ENCODE measurements at places on chromosomes 7 and 10.

DNA sequence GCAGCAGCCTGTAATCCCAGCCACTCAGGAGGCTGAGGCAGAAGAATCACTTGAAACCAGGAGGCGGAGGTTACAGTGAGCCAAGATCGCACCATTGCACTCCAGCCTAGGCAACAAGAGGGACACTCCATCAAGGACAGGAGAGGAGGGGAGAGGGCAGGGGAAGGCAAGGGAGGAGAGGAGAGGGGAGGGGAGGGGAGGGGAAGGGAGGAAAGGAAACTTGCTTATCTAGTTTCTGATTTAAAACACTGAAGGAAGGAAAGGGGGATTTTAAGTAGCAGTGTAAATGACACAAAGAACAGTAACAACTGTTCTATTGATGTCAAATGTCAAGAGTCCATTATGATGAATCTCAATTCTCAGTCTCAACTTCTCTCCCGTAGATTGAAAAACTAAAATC lies 43.7 kb downstream of the SRPK2 start:
- no peak for DNase-seq

DNA sequence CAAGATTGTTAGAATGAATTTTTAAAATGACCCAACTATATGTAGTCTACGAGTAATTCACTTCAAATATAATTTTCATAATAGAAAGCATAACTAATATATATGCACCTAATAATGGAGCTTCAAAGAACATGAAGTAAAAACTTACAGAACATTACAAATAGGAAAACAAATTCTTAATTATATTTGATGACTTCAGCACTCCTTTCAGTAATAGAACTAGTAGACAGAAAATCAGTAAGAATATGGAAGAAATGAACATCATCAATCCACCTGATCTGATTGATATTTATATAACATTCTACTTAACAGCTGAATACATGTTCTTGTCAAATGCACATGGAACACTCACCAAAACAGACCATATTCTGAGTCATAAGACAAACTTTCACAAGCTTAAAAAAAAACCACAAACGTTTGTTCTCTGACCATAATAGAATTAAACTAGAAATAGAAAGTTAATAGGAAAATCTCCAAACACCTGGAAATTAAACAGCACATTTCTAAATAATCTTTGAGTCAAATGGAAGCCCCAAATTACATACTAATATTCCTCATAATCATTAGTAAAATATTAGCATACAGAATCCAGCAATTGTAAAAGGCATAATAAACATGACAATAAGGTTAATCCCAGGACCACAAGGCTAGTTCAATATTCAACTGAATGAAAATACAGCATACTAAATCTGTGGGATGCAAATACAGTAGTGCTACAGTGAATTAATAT lies 48.0 kb downstream of the BRAF start:
- DNase-seq = no peak

DNA sequence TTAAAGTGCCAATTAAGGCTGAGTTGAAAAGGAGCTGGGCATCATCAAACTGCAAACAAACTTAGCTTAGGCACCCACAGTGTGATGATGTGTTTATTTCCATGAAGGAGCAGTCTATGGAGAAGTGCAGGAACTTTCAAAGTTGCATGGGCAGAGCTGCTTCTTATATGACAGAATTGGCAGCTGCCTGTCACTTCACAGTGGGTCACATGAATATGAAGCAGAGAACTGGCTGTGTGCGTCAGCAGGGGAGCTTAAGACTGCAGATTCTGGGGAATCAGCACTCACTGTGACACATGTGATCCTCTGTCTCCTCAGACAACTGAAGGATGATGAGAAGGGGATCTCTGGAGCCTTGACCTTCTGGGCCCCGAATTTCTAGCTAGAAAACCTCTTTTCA lies 36.6 kb downstream of the RBM28 start:
- DNase-seq = no peak

DNA sequence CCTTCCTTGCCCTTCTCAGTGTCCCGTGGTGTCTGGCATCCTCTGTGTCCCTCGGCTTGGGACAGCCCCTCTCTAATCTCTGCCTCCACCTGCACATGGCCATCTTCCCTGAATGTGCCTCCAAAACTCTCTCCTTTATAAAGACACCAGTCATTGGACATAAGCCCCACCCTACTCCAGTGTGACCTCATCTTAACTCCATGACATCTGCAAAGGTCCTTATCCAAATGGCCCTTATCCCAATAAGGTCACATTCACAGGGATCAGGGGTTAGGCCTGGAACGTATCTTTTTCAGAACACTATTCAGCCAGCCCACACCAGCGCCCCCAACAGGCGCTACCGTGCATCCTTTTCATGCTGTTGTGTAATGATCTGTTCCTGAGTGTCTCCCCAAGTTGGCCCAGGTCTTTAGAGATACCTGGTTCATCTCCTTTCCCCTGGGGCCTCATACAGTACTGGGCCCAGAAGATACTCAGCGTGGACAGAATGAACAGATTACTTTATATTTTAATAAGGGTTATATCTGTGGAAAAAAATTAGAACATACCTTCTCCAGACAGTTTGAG lies 132.6 kb upstream of the ADAM12 start:
- no peak for DNase-seq

DNA sequence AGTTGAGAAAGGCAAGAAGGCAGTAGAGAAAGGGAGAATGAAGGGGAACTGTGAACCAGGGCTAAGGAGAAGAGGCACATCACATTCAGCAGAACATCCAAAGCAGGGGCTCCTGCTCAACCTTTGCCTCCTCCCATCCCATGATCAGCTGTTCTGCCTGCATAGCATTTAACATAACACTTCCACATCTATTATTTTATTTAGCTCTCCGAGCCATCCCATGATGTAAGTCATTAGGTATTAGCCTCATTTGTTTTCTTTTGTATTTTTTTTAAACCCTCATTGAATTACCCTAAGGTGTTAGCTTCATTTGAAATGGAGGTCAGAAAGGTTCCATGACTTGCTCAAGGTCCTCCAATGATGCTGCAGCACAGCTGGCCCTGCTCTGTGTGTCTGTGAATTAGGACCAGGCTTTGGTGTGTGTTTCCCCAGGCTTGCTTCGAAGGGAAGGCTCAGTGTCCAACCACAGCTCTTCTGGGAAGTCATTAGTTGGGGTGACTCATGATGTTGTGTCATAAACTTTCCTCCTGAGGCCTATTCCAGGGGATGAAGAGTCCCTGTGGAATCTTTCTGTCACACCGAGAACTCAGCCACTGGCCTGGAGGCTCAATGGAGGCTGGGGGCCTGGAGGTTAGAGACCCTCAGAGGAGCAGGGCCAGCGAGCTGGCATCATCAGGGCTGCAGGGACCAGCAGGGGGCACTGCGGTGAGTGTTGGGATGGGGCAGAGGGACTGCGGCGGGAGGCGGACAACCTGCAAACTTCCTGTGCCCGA lies 16.5 kb downstream of the NPFFR1 start:
- no peak for DNase-seq

DNA sequence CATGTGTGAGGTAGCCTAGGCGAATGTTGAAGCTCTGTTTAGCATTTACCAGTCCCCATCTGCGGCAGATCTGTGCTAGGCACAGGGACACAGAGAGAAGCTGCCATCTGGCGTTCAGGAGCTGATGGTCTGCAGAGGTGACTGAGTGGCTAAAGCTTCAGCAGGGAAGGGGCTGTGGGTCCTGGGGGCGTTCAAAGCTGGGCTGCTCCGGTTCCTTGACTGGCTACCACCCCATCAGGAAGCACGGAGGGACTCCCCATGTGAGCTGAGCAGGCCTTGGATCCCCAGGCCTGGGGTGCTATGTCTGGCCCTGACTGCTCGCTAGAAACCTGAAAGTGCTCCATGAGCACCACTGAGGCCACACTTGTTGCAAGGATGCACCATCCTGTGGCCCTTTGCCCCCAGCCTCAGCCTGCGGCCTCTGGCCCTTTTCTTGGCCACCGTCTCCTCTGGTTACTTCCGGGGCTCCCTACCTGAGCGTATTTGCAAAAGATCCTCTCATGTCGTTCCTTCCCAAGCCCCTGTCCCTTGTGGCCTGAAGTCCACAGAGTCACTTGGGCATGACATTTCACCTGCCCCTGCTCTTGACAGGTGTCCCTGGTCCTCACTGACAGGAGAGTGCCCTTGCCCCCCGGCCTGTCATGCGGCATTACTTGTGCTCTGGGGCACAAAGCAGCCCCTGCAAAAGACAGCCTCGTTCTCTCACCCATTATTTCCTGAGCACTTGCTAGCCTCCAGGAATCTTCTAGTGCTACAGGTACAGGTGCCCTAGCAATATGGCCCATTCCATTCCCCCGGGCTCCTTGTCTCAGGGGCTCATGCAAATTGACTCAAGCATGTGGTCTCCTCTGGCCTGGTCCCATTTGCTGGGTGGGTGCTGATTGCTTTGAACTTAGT lies 108.1 kb downstream of the GLRX3 start:
- no peak for DNase-seq

DNA sequence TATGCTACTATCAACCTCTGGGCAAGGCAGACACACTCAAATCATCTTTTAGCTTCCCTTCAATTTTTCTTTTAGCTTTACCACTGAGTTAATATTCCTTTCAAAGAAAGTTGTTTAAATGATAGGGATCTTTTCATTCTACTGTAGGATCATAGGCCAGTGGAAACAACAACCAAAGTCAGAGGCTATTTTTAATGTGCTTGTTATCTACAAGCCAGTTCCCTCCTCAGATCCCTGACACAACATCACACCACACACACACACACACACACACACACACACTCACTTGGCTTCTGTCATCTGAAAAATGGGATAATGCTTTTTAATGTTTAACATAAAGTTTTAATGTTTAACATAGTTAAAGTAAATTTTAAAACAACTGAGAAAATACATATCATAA lies 106.7 kb upstream of the CAV2 start:
- DNase-seq = no peak

DNA sequence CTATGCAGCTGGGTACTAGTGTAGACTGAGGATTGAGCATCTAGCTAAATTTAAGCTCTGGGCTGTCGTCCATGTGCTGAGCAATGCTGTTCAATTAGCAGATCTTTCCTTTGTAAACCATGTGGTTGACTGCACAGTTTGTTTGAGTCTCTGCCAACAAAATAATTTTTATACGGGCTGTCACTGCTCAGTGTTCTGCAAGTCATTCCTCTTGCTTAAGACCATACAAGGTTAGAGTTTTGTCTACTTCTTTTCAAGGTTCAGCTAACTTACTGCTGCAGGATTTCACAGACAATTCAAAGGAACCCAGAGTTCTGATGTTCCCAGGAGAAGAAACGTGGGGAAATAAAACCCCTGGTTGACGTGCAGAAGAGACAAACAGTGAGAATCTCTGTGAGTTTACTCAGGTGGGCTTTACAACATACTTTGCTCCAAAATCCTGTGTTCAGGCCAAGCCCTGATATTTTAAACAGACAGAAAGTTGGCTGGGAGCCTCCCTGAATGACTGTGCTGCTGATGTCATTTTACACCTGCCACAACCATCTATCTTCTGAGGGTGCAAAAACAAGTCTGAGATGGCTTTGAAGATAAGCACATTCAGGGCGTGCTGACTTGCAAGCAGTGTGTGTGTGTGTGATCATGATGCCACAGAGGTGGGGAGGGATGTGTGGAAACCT lies 177.1 kb upstream of the SVIL start:
- DNase-seq = peak; percentile 1

DNA sequence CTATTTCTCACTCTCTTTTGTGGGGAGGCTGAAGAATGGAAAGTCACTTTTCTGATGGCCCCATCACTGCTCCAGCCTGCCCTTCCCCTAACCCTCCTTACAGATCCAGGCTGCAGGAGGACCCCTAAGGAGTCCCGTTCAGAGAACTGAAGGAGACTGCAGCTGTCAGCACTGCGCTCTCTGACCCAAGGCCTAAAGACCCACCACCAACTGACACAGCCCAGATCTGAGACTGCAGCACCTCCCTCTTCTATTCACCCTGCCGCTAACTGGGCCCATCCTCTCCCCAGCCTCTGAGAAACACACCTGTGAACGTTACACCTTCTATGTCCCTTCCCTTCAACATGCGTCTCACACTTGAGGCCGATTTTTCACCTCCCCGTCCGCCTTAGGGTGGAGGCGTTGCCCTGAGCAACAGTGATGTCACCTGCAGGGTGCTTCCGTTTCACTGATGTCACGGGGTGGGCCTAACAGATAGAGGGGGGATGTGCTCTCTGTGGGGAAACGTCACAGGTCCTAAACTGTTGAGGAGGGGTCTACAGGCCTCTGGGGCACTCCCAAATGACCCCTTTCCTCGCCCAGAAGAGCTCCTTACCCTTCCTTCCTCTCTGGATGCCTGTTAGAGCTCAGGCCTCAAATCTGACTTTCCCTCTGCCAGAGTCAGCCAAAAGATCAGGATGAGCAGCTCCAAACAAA lies 5.1 kb downstream of the ITPRIP start:
- DNase-seq = no peak

- no peak for DNase-seq
These were observed 92.0 kb downstream of the LYZL2 start for GRCh38 chr10:30537586-30537985.

DNA sequence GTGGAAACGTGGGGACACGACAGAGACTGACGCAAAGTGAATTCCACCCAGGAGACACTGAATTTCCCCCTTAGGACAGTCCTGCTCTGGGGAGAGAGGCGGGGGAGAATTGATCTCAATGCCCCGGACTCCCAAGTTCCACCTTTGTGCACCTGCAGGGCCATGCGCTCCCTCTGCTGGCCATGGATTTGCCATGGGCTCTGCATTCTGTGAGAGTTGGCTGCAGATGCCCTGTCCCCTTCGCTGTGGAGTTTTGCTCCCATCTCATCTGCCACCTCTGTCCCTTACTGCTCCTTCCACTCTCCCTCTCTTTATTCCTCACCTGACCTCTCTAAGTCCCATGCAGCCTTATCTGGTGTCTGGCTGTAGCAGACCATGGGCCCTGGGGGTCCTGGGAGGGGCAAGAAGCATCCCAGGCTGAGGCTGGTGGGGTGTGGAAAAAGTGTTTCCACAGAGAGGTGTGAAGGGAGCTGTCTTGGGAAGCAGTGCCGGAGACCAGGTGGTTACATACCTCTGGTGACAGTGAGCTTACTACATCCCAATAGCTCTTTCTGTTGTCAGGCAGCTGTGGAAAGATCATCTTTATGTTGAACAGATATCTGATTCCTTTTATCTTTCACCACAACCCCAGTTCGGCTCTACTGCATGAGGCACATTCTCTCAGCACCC lies 14.3 kb downstream of the GHRHR start:
- DNase-seq = no peak

GRCh38 chr7:159063046-159063840 lies 81.4 kb downstream of the VIPR2 start:
- DNase-seq = no peak

DNA sequence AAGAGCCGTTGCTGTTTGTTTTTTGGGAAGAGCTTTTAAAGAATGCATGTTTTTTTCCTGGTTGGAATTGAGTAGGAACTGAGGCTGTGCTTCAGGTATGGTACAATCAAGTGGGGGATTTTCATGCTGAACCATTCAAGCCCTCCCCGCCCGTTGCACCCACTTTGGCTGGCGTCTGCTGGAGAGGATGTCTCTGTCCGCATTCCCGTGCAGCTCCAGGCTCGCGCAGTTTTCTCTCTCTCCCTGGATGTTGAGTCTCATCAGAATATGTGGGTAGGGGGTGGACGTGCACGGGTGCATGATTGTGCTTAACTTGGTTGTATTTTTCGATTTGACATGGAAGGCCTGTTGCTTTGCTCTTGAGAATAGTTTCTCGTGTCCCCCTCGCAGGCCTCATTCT lies 31.6 kb downstream of the PFKFB3 start:
- DNase-seq = no peak

GRCh38 chr10:3787016-3787400 lies 2.0 kb upstream of the KLF6 start:
- no peak for DNase-seq

- no peak for DNase-seq
These were observed 26.9 kb upstream of the EPHB6 start for GRCh38 chr7:142827951-142828500.
